ENCODE measurements at places on chromosomes 5 and 9. TPM values are rescaled to one million over a fixed set of nuclear protein-coding genes. Genes with fewer than 3 reads are reported as not detected.

The PCDHGA5 gene
- total RNA-seq, result 0.63 TPM

The CCL21 gene
- not detected for total RNA-seq

The SLC24A2 gene
- total RNA-seq, result not detected

The CD14 gene
- not detected for total RNA-seq

The FSTL4 gene
- total RNA-seq, result not detected

The SOX30 gene
- 0.23 TPM for total RNA-seq

GRCh38 chr9:15249042-15249818 lies 57.8 kb downstream of the TTC39B start:
- DNase-seq, result no peak

DNA sequence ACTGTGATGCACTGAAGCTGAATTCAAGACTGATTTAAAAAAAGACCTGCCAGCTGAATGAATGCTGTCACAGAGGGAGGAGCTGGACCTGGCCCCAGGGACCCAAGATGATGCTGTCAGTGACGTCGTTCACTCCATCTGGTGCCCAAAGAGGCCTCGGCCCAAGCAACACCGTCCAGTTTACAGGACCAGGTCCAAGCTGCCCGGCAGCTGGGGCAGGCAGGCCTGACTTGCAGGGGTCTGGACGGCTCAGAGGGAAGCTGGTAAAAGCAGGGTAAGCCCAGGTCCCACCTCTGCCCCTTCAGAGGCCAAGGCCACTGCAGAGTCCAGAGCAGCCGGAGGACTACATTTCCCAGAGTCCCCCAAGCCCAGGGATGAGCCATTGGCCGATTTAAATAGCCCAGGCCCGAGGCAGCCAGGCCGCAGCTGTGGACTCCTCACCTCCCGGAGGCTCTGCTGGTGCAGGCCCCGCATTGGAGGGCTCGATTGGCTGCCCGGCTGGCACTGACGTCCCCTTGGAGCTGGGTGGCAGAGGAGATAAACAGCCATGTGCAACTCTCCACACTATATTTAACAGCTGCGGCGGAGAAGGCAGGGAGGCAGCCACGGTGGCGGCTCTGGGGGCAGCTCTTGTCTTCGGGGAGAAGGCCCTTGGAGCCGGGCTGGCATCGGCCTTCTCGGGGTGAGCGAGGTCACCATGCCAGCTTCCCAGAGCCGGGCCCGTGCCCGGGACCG lies at the start of gene PLPP7:
PLPP7 (plus strand) TSS at position 423 of the 735 bp plus-strand sequence; CDS start at position 698, 275 bp downstream.
- no peak for DNase-seq

DNA sequence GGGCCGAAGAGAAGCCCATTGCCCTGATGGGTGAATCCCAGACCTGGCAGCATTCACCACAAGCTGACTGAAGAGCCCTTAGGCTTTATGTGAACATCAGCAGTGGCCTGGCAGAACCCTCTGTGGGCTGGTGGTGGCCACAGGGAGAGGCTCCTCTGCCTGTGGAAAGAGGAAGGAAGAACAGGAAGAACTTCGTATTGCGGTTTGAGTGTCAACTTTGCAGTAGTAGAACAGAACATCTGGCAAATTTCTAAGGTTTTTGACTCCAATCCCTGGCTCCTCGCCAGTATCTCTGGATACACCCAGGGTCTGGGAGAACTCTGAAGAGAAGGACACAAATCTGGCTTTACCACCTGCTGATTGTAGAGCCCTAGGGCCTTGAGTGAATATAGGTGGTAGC lies 356.4 kb upstream of the GRAMD2B start:
- DNase-seq, result no peak

- no peak for DNase-seq
These were observed 35.2 kb downstream of the MRPS27 start for GRCh38 chr5:72284559-72285423.

- DNase-seq, result no peak
These were observed 43.5 kb upstream of the DNAH5 start for GRCh38 chr5:13987843-13988464.

DNA sequence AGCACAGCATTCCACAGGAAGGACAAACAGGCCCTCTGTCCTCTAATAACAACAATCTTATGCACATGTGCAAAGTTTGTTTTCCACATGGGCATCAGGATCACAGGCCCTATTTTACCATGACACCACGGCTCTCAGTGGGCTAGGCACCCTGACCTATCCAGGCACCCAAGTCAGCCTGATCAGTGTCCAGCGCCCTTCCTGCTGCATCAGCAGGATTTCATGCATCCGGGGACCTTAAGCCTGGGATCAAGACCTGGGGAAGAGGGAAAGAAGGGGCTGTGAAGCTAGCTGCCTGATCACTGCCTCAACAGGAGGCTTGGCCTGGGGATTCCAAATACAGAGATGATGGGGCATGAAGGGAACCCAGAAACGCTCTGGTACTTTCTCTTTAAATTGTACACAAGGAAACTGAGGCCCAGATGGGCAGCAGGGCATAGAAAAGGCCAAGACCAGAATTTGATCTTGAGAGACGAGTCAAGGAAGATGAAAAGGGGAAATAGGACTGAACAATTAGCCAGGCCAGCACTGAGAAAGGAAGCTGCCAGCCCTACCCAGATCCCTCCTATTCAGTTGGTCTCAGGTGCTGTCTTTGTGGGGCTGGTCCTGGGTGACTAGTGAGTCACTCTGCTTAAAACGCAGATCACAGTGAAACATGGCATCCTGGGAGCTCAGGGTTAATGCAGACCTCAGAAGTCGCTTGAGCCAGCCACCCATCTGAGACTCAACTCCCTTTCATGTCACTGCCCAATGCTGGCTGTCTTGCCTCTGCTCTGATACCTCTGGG lies 57.9 kb downstream of the SHB start:
- DNase-seq, result no peak

GRCh38 chr9:16801871-16802466 lies 68.5 kb downstream of the BNC2 start:
- DNase-seq, result no peak

DNA sequence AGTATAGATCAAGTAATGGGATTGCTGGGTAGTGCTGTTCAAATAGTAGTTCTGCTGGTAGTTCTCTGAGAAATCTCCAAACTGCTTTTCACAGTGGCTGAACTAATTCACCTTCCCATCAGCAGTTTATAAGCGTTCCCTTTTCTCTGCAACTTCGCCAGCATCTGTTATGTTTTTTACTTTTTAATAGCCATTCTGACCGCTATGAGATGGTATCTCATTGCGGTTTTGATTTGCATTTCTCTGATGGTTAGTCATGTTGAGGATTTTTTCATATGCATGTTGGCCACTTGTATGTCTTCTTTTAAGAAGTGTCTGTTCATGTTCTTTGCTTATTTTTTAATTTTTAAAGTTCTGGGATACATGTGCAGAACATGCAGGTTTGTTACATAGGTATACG lies 279.2 kb upstream of the NREP start:
- DNase-seq, result no peak

DNA sequence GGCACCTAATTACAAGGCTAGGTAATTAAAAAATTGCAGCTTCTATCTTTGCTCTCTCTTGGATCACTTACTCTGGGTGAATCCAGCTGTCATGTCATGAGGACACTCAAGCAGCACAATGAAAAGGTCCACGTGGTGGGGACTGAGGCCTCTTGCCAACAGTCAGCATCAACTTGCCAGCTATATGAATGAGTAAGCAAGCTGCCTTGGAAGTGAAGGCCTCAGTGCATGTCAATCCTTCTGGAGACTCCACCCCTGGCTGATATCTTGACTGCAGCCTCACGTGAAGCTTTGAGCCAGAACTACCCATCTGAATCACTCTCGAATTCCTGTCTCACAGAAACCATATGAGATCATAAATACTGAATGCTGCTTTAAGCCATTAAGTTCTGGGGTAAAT lies 140.5 kb downstream of the SNX18 start:
- DNase-seq, result peak; percentile 33

Measured in epithelial cell of proximal tubule (primary cell).